Sciatic nerve (tissue), 2 donors: ENCODE measurements at places on chromosomes 1 and 21. TPM values are rescaled to one million over a fixed set of nuclear protein-coding genes. Genes with fewer than 3 reads are reported as not detected.

DNA sequence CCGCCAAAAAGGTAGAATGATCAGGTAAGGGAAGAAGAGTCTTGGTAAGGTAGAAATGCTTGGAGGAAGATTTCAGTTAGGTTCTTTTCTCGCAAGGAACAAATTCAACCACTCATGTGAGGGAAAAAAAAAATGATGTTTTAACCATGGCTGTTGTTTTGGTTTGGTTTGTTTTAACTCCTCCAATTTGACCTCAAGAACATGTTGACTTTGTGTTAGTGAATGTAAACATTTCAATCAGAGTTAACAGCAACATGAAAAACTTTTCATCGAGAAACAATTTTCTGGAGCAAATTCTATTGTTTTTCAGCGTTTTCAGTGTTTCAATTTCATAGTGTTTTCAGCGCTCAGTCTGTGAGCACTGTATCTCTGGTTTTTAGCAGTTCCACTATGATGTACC lies 49.0 kb upstream of the PROX1 start:
- DNase-seq = no peak

CACNA1S gene
- not detected for total RNA-seq

LIN28A gene
- total RNA-seq = not detected

DNA sequence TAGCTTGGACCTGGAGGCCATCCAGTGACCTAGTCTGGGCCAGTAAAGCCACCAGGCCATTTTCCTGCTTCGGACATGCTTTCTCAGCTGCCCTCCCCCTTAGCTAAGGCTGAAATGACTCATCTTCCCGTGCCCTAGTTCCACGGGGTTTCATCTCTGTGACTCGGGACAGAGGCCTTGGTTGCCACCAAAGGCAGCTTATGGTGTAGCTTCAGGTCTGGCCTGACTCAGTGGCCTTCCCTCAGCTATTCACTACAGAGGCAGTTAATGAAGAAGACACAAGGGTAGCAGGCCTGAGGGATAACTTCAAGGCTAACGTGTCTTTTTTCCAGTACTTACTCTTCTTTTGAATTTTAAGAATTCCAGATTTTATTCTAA lies 82.4 kb downstream of the PBX1 start:
- DNase-seq = no peak

GRCh38 chr1:167717351-167717750 lies 4.4 kb upstream of the MPZL1 start:
- no peak for DNase-seq

TRABD2B gene
- 5.0 TPM for total RNA-seq

HORMAD1 gene
- total RNA-seq = 3.8 TPM

- no peak for DNase-seq
These were observed 23.9 kb downstream of the FTCD start for GRCh38 chr21:46131588-46131837.

GRCh38 chr1:217315346-217315745 lies 315.5 kb downstream of the GPATCH2 start:
- DNase-seq = no peak

- DNase-seq = no peak
These were observed 17.8 kb upstream of the MAST2 start for GRCh38 chr1:45785583-45785982.

GRCh38 chr1:24939675-24940193 lies 9.7 kb upstream of the RUNX3 start:
- no peak for DNase-seq

DNA sequence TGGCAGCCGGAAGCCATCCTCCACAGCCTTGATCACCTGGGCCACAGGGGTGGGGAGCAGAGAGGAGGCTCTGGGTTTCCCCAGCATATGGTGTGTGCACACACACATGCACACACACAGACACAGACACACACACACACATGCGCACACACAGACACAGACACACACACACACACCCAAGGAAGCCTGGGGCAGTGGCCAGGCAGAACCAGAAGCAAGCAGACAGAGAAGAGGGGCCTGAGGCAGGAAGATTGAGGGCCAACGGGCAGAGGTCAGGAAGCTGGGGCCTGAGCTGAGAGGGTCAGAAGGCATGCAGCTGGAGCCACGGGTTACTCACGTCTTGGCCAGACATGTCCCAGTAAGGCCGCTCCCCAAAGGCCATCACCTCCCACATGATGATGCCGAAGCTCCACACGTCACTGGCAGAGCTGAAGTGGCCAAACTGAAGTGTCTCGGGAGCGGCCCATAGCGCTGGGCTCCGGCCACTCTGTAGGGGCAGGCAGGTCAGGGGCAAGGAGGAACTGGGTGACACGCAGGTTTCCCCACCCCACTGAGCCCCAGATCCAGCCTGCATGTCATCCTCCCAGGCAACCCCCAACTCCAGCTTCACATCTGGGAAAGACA lies 27.4 kb downstream of the CDCA8 start:
- peak; percentile 44 for DNase-seq

GRCh38 chr1:225480825-225481434 lies 53.1 kb upstream of the LBR start:
- no peak for DNase-seq

DNA sequence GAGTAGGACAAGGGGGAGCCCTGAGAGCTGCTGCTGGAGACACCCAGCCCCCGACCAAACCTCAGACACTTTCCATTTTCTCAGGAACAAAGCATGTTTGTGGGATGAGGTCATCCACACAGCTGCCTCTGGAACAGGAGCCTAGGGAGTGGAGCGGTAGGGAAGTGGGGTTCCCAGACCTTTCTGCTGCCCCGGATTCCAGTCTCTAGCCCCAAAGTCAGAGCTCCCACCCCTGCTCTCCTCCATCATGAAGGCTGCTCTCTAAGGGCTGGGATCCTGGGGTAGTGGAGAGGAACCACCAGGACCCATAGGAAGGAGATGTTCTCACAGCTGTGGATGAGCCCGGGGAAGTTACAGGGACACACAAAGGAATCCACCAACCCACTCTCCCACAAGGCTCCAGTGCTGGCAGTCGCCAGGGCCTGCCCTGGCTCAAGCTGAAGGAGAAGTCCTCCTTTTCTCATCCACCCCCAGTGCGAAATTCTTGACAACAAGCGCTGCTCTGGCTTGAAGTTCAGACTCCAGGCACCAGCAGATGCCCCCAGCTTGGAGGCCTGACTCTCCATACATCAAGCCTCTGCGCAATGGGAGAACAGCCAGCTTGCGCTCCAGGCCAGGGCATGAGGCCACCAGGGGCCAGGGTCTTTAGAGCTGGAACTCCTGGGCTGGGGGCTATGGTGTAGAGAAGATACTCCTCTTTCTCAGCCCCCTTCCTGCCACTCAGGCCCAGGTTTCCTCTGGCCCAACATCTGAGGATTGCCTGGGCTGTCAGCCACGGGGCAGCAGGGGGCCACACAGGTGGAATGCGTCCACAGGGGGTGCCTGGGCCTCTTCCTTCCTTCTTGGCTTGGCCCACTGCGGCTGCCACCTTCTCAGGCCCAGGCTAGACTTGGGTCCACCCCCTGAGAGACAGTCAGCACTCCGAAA lies 4.5 kb downstream of the FHL3 start:
- DNase-seq = no peak

GRCh38 chr1:86993269-86993985 lies 79.0 kb downstream of the HS2ST1 start:
- DNase-seq = no peak

- DNase-seq = no peak
These were observed 8.1 kb upstream of the RNF187 start for GRCh38 chr1:228478912-228479711.

SYT6 gene
- 0.40 TPM for total RNA-seq

MAP3K21 gene
- 1.6 TPM for total RNA-seq
